Lung (tissue), 17 donors: ENCODE measurements at places on chromosomes 7 and 10. TPM values are rescaled to one million over a fixed set of nuclear protein-coding genes. Genes with fewer than 3 reads are reported as not detected.

The KCP gene
- 0.47 TPM for polyA plus RNA-seq

The CSTF2T gene
- polyA plus RNA-seq, result 6.2 TPM

The GPR37 gene
- polyA plus RNA-seq, result 0.78 TPM

The CHST15 gene
- 5.4 TPM for polyA plus RNA-seq

The C10orf62 gene
- polyA plus RNA-seq, result not detected

The ENO4 gene
- polyA plus RNA-seq, result 0.96 TPM

The WASHC2C gene
- polyA plus RNA-seq, result 32.6 TPM

The STRA8 gene
- not detected for polyA plus RNA-seq

The GPC2 gene
- 0.68 TPM for polyA plus RNA-seq

The PRKAR2B gene
- 3.5 TPM for polyA plus RNA-seq

The RPP30 gene
- polyA plus RNA-seq, result 20.7 TPM

The TCAF2 gene
- polyA plus RNA-seq, result 1.2 TPM

The FGFR2 gene
- polyA plus RNA-seq, result 19.1 TPM

The PANK1 gene
- 1.6 TPM for polyA plus RNA-seq

The SYCE1 gene
- 0.08 TPM for polyA plus RNA-seq

The MET gene
- polyA plus RNA-seq, result 16.5 TPM

The C10orf53 gene
- polyA plus RNA-seq, result not detected

The TDRD1 gene
- polyA plus RNA-seq, result 0.05 TPM

The SCD gene
- 136 TPM for polyA plus RNA-seq

The GPR158 gene
- 0.02 TPM for polyA plus RNA-seq

The AOC1 gene
- 0.35 TPM for polyA plus RNA-seq

The RARRES2 gene
- polyA plus RNA-seq, result 164 TPM

The IKZF1 gene
- polyA plus RNA-seq, result 4.0 TPM

The DKK1 gene
- 1.8 TPM for polyA plus RNA-seq

The FXYD4 gene
- 0.65 TPM for polyA plus RNA-seq

The EBLN1 gene
- polyA plus RNA-seq, result not detected

The DMBT1 gene
- 21.1 TPM for polyA plus RNA-seq

The JCAD gene
- 11.3 TPM for polyA plus RNA-seq

The RTKN2 gene
- 26.6 TPM for polyA plus RNA-seq

The MRPS24 gene
- 126 TPM for polyA plus RNA-seq

The TCERG1L gene
- 0.02 TPM for polyA plus RNA-seq

The GPR85 gene
- polyA plus RNA-seq, result 0.93 TPM

The HOXA6 gene
- polyA plus RNA-seq, result 0.94 TPM

The PAPOLB gene
- polyA plus RNA-seq, result 0.01 TPM

The UCN3 gene
- polyA plus RNA-seq, result 0.17 TPM

The PON1 gene
- 0.15 TPM for polyA plus RNA-seq
